CD4-positive, CD25-positive, alpha-beta regulatory T cell (primary cell): ENCODE measurements at places on chromosomes 5 and 9. TPM values are rescaled to one million over a fixed set of nuclear protein-coding genes. Genes with fewer than 3 reads are reported as not detected.

- H3K36me3 ChIP-seq = no peaks in the 10 kb centered on the region
- H3K27ac ChIP-seq = no peak overlapping the region
- H3K4me1 ChIP-seq = peaks cover 13% of the 10 kb centered on the region
These were observed 379 bp upstream of the TICAM2 start for GRCh38 chr5:115602591-115603125.

The TMEM171 gene
- total RNA-seq = not detected

The PALM2AKAP2 gene
- total RNA-seq = 0.62 TPM

DNA sequence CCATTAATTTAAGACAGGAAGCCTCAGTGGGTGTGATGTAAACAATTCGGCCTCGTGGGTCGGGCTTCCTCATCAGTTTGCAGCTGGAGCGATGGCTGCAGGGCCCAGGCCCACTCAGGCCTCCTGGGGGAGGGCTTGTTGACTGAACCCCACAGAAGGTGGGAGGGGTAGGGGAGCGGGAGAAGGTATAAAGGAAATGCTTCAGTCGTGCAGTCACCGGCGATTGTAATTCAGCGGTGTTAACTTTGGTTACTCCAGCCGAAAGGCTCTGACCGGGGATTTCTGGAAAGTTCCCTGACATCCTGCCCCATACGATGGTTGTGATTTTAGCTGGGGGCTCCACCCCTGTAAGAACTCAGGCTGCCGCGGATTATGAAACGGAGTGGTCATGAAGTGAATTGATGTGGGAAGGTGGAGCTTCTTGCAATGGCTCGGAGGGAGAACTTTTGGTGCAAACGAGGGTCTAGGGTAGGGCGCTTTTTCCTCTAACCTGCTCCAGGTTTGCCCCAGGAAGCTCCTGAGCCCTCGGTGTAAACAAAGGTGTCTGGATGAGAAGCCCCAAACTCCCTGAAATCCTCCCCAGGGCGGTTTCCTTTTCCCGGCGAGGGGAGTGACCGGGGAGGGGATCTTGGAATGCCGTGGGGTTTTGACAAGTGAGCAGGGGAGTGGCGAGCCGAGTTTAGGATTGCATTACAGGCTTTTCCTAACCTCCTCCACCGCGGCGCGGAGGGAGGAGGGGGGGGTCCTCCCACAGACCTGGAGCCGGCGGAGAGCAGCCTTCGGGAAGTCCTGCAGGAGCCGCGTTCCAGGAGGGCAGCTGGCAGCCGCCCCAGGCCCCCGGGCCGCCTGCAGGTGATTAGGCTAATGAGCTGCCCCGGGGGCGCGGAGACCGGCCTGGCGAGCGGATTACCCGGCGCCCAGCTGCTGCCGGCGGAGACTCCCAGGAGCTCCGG lies 215.5 kb downstream of the PDZD2 start:
- peaks cover 11% of the 10 kb centered on the region for H3K4me1 ChIP-seq
- H3K4me3 ChIP-seq = no peak overlapping the region

The SHISAL2B gene
- not detected for total RNA-seq

The CARTPT gene
- total RNA-seq = not detected

DNA sequence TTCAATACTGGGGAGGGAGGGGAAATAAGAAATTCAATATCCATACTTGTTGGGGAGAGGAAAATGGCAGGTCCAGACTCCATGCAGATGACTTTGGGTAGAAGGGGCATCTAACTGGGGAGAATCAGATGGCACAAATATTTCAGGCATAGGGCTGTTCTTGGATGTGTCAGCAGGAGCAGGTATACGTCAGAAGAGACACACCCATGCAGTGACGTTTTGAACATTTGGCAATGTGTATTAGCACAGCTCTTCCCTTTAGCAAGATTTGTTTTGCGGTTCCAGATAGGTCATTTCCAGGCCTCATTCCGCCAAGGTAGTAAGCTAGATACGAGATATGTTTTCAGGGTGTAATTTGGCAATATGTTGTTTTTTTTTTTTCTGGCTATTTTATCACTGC lies 187.2 kb upstream of the CDH10 start:
- no peak for DNase-seq
- no peaks in the 10 kb centered on the region for H3K27me3 ChIP-seq

- H3K4me3 ChIP-seq = peak overlapping the region; percentile 71
- peak; percentile 74 for DNase-seq
- H3K27ac ChIP-seq = peak overlapping the region; percentile 67
- H3K36me3 ChIP-seq = no peaks in the 10 kb centered on the region
These were observed 80.7 kb downstream of the ANKRD55 start for GRCh38 chr5:56152437-56152836.

- no peaks in the 10 kb centered on the region for H3K27me3 ChIP-seq
- no peak overlapping the region for H3K27ac ChIP-seq
- no peak for DNase-seq
- no peaks in the 10 kb centered on the region for H3K36me3 ChIP-seq
These were observed 451.3 kb downstream of the SEMA5A start for GRCh38 chr5:9094582-9094981.

DNA sequence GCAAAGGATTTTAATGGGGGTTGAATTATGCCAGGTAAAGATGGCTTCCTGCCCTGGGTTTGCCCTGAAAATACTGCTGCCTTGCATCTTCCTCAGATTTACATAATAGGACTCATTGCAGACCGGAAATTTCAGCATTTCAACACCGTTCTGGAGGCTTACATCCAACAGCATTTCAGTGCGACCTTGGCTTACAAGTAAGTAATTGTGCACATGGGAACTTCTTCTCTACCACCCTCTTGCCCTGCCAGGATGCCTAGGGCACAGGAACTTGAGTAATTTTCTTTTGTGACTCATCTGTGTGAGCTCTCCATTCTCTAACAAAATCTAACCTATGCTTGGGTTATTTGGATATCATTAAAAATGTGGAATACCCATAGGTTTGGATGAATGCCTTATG lies 80.2 kb downstream of the DOCK2 start:
- no peak overlapping the region for H3K4me3 ChIP-seq
- H3K27me3 ChIP-seq = no peaks in the 10 kb centered on the region
- peaks cover 98% of the 10 kb centered on the region for H3K36me3 ChIP-seq
- no peak for DNase-seq
- no peak overlapping the region for H3K27ac ChIP-seq
- H3K4me1 ChIP-seq = no peaks in the 10 kb centered on the region

DNA sequence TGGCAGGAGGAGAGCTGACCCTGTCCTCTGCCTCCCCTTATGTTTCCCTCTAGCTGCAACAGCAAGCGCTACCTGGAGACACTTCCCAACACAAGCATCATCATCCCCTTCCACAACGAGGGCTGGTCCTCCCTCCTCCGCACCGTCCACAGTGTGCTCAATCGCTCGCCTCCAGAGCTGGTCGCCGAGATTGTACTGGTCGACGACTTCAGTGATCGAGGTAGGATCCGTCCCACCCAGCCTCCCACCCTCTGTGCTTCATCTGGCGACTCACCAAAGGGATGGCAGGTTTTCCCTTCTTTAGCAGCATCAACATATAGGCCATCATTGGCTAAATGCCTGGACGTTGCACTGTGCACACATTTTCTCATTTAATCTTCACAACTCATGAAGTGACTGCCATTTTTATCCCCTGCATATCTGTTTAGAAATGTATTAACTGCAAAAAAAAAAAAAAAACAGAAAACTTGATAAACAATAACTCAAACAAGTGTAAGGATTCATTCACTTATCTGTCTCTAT lies 116.2 kb upstream of the SAP30L start:
- no peak for DNase-seq
- peaks cover 28% of the 10 kb centered on the region for H3K36me3 ChIP-seq
- H3K4me1 ChIP-seq = no peaks in the 10 kb centered on the region
- H3K27ac ChIP-seq = no peak overlapping the region
- H3K4me3 ChIP-seq = no peak overlapping the region

The CCDC171 gene
- 1.1 TPM for total RNA-seq

GRCh38 chr9:72440992-72441847 lies 76.2 kb upstream of the ZFAND5 start:
- H3K4me1 ChIP-seq = peaks cover 18% of the 10 kb centered on the region
- no peak overlapping the region for H3K27ac ChIP-seq
- DNase-seq = no peak
- no peaks in the 10 kb centered on the region for H3K27me3 ChIP-seq
- no peaks in the 10 kb centered on the region for H3K36me3 ChIP-seq

DNA sequence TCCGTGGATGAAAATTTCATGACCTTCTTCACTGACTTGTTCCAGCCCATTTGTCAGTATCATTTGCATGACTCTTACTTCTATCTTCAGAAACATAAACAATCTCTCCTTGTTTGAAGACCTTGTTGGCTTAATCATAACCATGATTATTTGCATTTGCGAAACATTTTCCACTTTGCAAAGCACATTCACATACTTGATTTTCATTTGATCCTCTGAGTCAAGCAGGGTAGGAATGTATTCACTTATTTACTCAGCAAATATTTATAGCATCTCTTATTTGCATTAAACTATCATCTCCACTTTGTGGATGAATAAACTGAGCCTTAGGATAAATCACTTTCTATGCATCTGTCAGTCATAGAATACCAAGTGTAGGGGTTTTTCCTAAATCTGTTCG lies 343.0 kb upstream of the SGCD start:
- no peak overlapping the region for H3K27ac ChIP-seq
- no peaks in the 10 kb centered on the region for H3K36me3 ChIP-seq
- no peaks in the 10 kb centered on the region for H3K27me3 ChIP-seq
- H3K4me1 ChIP-seq = no peaks in the 10 kb centered on the region

The TMEM232 gene
- total RNA-seq = 1.0 TPM

The LRRC70 gene
- 4.6 TPM for total RNA-seq

- no peaks in the 10 kb centered on the region for H3K4me1 ChIP-seq
- H3K27me3 ChIP-seq = no peaks in the 10 kb centered on the region
- H3K27ac ChIP-seq = no peak overlapping the region
- no peaks in the 10 kb centered on the region for H3K36me3 ChIP-seq
- DNase-seq = no peak
- no peak overlapping the region for H3K4me3 ChIP-seq
These were observed 773.4 kb downstream of the BRINP1 start for GRCh38 chr9:118595719-118596305.

The KIF12 gene
- not detected for total RNA-seq

The C1QTNF3 gene
- 7.6 TPM for total RNA-seq

DNA sequence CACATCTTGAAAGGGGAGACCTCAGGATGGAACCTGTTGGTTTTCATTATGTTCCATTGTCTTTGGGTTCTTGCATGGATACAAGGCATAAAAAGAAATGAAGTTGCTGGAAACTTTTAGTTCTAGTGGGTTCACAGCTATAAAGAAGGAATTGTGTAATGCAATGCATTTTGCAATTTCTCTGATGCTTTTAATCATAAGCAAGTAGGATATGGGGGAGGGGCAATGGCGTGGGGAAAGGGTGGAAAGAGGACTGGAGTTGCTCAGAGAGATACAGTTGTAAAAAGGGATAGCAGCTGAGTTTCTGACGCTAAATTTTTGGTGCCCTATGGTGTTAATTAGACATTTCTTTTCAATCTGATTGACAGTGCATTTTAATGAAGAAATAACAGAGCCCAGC lies 88.6 kb upstream of the FANCC start:
- no peaks in the 10 kb centered on the region for H3K4me1 ChIP-seq
- peaks cover 2% of the 10 kb centered on the region for H3K27me3 ChIP-seq
- no peak overlapping the region for H3K27ac ChIP-seq

- no peaks in the 10 kb centered on the region for H3K27me3 ChIP-seq
- DNase-seq = no peak
- no peaks in the 10 kb centered on the region for H3K36me3 ChIP-seq
These were observed 74.2 kb upstream of the ADCY2 start for GRCh38 chr5:7321724-7322123.

The GFPT2 gene
- not detected for total RNA-seq

DNA sequence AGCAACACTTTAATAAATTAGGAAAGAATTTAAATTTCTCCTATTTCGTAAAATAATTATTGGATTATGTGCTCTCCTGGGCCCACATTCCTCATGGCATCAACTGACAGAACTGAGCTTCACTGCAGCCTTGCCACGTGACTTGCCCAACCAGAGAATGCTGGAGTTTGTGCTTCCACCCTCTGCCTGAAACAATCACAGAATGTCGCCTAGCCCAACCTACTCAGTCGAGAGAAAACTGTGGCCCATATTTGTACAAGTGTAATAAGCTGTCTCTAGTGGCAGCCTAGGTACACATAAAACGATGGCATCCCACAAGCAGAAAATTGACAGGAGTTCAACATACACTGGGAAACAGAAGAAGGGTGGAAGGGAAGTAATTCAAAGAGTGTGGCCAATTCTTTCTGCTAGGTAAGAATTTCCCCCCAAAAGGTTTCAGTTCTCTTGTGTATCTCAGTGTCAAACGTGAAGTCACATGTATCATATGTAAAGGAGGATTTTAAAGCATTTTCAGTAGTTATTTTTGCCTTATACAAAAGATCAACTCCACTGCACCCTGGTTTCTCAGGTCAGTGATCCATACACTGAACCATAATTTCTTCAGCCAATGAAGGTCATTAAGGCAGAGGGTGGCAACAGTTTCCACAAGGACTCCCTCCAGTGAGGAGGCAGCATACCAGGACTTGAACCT lies 41.7 kb downstream of the ZNF608 start:
- no peaks in the 10 kb centered on the region for H3K4me1 ChIP-seq
- no peak overlapping the region for H3K4me3 ChIP-seq
- H3K27me3 ChIP-seq = no peaks in the 10 kb centered on the region
- no peaks in the 10 kb centered on the region for H3K36me3 ChIP-seq
- no peak overlapping the region for H3K27ac ChIP-seq
- DNase-seq = no peak

DNA sequence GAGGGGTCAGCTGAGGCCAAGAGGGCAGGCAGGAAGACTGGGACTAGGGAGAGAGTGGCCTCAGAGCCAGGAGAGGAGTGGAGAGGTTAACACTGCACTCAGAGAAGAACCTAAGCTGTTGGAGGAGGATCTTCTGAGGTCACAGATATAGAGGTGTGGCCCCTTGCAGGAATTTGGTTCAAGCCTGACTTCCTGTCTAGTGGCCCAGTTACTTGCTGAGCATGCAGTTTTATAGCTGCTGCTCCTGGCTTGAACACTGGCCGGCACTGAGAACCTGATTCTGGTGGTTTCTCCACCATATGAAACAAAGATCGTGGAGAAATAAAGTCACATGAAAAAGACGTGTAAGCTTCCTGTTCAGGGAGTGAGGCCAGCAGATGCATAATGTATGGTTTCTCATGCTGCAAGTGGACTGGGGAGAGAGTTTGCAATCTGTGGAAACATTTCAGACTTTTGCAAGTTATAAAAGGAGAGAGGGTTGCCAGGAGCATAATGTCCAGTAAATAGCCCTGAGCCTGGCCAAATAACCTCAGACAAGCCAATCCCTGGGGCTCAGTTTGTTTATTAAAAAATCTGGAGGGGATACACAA lies 82.6 kb downstream of the GALNT10 start:
- H3K4me1 ChIP-seq = peaks cover 21% of the 10 kb centered on the region
- peaks cover 3% of the 10 kb centered on the region for H3K36me3 ChIP-seq
- H3K4me3 ChIP-seq = no peak overlapping the region
- no peak for DNase-seq

DNA sequence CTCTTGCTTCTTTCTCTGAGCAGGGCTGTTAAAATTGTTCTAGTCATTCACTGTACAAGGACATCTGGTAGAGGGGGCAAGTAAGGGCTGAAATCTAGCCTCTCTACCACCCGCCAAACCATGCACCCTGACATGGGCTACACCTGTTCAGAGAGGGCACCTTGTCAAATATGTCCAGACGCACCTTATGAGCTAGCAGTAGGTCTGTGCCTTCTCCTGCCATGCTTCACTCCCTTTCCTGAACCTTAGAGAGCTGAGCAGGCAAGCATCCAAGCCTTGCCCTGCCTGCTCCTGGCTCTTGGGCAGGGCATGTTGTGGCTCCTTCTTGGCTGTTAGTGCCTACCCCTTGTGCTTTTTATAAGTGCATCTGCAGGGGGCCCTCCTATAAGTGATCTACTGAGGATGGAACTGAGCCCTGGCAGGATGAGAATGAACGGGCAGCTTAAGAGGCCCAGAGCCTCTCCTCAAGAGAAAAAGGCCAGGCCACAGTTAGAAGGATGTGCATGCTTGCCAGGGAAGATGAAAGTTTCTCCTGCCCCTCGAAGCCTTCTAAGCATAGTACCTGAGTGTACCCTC lies 3.8 kb upstream of the NEUROG1 start:
- no peak overlapping the region for H3K4me3 ChIP-seq
- H3K36me3 ChIP-seq = no peaks in the 10 kb centered on the region
- no peak overlapping the region for H3K27ac ChIP-seq
- H3K4me1 ChIP-seq = peaks cover 15% of the 10 kb centered on the region
- DNase-seq = no peak

The NOXA1 gene
- total RNA-seq = 3.8 TPM
